SJSA1 (cell line): ENCODE measurements at places on chromosomes 1 and 21. TPM values are rescaled to one million over a fixed set of nuclear protein-coding genes. Genes with fewer than 3 reads are reported as not detected.

DNA sequence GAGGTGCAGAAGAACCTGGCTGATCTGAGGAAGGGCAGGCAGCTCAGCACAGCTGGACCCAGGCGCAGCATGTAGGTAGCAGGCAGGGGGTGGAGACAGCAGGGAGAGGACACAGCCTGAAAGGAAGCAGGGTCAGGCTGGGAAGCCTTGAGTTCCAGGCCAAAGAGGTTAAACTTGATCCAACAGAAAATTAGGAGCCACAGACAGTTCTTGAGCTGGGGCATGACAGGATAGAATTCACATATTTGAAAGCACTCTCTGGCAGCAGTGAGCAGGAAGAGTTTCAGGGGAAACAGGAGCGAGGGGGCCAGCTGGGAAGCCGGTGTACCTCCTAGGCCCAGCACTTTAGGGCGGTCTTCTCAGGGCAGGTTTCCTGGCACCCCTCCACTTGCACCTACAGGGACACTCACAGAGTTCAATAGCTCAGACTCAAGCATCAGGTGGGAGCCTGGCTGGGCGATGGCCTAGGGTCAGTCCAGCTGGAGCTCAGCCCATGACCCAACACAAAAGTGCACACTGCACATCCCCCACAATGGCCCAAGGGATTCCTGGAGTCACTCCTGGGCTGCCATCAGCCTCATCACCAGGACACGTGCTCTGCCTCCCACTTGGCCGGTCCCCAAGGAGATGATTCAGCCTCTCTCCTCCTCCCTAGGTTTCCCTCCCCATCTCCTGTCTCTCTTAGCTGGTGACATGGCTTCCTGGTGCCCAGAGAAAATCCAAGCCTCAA, 22.7 kb downstream of the MATN1 start:
- peak; percentile 42 for DNase-seq

DNA sequence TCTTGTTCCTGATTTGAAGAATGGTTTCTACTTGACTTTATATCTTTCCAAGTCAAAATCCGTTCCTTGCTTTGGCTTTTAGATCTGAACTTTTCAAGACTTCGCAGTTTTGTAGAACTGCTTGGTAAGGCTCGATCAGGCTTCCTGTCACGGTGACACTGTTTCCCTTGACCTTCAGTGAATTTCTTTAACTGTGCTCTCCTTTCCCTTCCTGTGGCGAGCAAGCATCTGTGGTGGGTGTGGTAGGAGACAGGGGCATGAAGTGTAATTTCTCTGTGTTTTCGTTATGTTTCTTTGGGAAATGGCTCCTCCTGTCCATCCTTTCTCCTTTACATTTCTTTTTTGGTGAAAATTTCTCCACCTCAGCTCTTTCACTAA, 10.4 kb downstream of the STYXL2 start:
- DNase-seq = no peak

- DNase-seq = no peak
Observed at GRCh38 chr1:75276385-75276784, 142.2 kb downstream of the LHX8 start.

- DNase-seq = peak; percentile 76
Observed at GRCh38 chr1:89910780-89911179, 84.1 kb upstream of the ZNF326 start.

GRCh38 chr1:171961861-171962260, 120.6 kb downstream of the DNM3 start:
- no peak for DNase-seq

DNA sequence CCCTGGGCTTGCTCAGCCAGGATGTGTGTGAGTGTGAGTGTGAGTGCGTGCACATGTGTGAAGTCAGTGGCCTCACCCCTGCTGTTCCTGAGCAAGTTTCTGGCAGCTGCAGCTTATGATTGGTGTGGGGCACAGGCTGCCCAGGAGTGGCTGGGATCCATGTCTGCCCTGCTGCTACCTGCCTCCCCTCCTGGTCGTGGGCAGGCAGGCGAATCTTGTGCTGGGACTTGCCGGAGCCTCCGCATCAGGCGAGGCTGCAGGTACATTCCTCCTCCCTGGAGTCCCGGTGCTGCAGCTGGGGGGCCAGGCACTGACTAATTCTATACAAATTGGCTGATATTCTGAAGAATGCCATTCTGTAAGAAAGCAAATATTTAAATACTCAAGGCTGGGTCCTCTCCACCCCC, 85.6 kb upstream of the WNT4 start:
- DNase-seq = no peak

DNA sequence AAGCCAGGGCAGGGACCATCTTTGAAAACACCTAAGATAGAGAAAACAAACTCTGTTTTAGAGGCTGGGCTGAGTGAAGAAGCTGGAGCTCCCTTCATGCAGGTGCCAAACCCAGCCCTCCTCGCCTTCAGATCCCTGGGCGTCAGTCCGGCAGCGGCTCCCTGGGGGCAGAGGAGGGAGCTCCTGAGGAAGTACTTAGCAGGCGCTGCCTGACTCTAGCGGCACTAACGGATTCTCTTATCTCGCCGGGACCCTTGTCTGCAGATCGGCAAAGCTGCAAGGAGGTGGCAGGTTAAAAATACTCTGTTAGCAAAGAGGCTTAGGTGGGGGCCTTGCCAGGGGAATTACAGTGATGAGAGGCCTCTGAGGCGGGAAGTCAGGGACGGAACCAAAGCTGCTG, 79.6 kb downstream of the PLXNA2 start:
- DNase-seq = no peak

DNA sequence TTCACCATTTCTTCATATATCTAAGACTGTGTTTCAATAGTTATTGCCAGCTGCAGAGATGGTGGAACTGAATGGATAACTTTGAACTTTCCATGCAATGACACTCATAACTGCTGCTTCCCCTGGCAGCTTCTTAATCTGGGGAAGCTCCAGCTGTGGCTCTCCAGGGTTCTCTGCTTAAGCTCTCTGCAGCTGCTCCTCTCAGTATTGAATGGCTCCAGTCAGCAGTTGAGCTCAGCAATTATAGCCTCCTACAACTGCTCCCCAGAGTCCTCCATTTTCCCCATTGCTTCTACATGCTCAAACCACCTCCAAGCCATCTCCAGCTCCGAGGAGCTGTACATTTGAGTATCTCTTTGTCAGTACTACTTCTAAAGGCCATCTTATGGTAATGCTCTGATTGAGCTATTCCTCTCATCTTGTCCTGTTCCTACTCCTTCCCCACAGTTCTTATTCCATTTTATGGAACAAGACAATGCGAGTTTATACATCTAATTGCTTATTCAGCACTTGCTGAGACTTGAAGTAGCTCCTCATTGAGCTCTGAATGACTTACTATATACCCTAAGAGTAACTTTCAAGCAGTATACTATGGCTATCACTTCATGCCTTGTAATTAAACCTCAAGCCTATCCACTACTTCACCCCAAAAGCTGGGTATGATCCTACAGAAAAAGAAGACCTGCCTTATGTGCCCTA, 362.4 kb downstream of the NEGR1 start:
- no peak for DNase-seq

GRCh38 chr1:78691995-78692747, 42.5 kb downstream of the IFI44 start:
- peak; percentile 41 for DNase-seq

GRCh38 chr1:111906111-111906510, 83.4 kb downstream of the KCND3 start:
- no peak for DNase-seq

GRCh38 chr1:90325168-90325567, 330.3 kb downstream of the ZNF326 start:
- no peak for DNase-seq

GRCh38 chr1:7110321-7110720, 325.1 kb downstream of the CAMTA1 start:
- DNase-seq = no peak

DNA sequence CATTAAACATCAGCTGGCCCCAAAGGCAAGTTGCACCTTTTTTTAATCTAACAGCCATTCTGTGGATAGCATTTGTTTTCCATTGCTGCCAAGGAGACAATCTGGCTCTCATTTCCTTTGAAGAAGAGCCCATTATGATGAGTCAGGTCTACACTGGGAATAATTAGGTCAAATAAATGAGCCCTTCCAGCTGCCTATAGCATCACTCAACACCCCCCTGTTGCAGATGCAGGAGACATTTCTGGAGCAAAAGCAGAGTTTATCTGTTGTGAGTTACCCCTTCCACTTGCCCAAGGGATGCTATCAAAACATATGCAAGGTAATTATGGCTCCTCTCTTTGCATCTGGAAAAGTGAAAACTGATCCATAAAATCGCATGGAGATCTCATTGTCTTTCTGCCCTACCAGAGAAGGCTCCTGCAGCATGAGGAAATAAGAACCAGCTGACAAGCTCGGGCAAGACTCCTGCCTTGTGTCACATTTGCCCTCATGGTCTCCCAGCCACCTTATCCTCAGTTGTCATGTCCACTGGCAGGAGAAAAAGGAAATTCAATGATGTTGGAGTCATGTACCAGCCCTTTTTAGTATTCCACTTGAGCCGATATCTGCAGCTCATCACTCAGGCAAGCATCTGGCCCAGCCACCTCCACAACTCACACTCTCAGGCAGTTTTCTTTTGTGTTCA, 135.9 kb downstream of the SLC30A10 start:
- no peak for DNase-seq

GRCh38 chr1:32748926-32749325, 46.4 kb upstream of the SYNC start:
- no peak for DNase-seq

DNA sequence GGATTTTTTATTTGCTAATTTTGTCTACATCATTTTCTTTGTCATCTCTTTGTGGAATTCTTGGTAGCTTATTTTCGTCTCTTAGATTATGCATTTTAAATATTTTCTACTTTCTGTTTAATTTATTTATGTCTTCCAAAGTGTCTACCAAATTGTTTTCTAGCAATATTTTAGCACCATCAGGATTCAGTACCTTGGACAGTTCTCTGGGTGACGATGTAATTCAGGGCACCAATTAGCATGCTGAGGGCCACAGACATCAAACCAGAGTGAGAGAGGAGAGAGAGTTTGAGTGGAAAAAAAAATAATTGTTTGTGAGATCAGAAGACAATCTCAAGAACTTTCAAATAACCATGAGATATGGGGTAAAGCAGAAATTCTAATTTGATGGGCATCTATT, 169.8 kb upstream of the CXADR start:
- DNase-seq = no peak

DNA sequence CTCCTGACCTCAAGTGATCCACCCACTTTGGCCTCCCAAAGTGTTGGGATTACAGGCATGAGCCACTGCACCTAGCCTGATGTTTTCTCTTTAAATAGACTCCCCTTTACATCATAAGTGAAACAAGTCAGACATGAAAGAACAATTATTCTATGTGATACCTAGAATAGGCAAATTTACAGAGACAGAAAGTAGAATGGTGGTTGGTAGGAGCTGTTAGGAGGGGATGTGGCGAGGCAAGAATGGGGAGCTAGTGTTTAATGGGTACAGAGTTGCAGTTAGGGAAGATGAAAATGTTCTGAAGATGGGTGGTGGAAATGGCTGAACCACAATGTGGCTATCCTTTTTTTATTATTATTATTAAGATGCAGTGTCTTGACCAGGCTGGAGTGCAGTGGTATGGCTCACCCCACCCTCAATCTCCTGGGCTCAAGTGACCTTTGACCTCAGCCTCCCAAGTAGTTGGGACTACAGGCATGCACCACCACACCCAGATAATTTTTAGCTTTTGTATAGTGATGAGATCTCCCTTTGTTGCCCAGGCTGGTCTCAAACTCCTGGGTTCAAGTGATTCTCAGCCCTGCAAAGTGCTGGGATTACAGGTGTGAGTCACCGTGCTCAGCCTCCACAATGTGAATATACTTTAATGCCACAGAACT, 28.4 kb downstream of the ELF3 start:
- DNase-seq = no peak

GRCh38 chr1:9081473-9081872, 12.0 kb upstream of the SLC2A5 start:
- no peak for DNase-seq

DNA sequence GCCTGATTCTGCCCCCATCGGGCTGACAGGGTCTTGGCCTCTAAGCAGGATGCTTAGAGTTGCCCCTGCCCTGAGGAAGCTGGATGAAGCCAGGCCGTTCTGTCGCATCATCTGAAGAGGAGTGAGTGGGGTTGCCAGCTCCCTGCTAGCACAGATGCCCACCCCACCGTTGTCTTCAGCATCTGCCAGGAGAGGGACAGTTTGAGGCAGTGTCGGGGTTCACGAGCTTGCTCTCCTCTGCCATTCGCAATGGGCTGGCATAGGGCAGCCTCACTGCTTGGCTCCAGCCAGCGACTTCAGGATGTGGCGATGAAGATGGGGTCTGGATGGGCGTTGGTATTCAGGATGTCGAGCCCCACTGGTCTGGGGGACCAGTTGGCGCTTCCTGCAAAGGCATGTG, 145.7 kb upstream of the VAMP3 start:
- DNase-seq = no peak

CELA2A gene
- total RNA-seq = not detected in 2 replicates

NEK7 gene
- 136 and 138 TPM in 2 replicates for total RNA-seq

TSPEAR gene
- not detected in 2 replicates for total RNA-seq

WNT9A gene
- total RNA-seq = 1.6 and 3.7 TPM in 2 replicates

ANGPTL3 gene
- not detected in 2 replicates for total RNA-seq

MMEL1 gene
- total RNA-seq = not detected in 2 replicates

UMODL1 gene
- 0.22 TPM in 1 of 2 replicates, not detected in the other for total RNA-seq
